ENCODE measurements at places on chromosomes 12 and 14. TPM values are rescaled to one million over a fixed set of nuclear protein-coding genes. Genes with fewer than 3 reads are reported as not detected.

The C1QL4 gene
- not detected for total RNA-seq

The CLECL1 gene
- not detected for total RNA-seq

The GPD1 gene
- total RNA-seq: not detected

The HEBP1 gene
- total RNA-seq: 12.5 TPM
